ENCODE measurements at places on chromosomes 11 and 22.
A peak's percentile ranks its signal among the peaks of the same experiment; 100 is the strongest.

DNA sequence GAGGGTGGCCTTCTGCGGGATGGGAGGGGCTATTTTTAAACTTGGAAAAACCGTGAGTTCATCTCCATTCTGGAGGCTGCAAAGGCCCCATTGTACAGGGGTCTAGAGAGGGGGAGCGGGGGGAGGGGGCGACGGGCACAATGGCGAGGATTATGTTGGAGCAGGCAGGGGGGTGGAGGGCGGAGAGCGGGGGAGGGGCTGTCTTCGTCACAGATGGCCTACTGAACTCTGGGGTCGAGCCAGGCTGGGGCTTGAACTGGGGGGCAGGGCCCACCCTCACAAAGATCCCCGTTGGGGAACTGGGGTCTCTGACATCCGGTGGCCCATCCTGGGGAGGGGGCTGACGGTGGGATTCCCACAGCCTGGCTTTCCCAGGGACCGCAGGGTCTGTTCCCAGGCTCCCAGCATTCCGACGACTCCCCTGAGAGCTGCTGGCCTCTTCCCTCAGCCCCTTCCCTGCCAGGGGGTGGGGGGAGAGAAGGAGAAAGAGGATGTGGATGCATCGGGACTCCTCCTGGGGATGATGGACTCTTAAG is 3.4 kb upstream of the MCAM start:
- DNase-seq = no peak

GRCh38 chr11:69129647-69130046 is 26.1 kb upstream of the SMIM38 start:
- no peak for DNase-seq

GRCh38 chr11:115042002-115042401 is 363.7 kb downstream of the NXPE2 start:
- no peak for DNase-seq

- no peak for DNase-seq
Observed at GRCh38 chr11:115527534-115528125, 23.4 kb upstream of the CADM1 start.

DNA sequence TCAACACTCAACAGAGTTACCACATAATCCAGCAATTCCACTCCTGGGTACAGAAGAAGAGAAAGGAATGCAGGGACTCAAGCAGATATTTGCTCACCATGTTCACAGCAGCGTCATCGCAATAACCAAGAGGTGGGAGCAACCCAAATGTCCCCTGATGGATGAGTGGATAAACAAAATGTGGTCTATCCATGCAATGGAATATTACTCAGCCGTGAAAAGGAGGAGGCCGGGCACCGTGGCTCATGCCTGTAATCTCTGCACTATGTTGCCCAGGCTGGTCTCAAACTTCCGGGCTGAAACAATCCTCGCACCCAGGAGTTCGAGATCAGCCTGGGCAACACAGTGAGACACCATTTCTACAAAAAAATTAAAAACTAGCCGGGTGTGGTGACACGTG is 131.7 kb downstream of the CTTN start:
- no peak for DNase-seq

DNA sequence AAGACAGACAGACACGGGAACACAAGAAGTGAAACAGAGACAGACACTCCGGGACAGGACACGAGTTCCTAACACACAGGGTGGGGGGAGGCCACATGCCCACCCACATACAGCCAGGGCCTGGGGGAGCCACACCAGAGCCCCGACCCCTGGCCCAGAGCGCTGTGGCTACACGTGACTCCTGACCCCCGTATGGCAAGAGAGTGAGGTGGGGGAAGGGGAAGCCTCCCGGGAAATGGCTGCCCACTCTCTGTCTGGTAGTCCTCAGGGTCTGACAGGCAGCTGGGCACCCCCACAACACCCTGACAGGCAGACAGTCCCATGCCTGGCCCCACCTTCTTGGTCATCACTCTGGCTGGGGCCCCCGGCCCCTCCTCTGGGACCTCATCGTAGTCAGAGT is 38.6 kb upstream of the PDE2A start:
- no peak for DNase-seq

GRCh38 chr11:122153746-122154145 is 37.7 kb upstream of the BLID start:
- no peak for DNase-seq

- peak; percentile 85 for DNase-seq
Observed at GRCh38 chr11:67033661-67034166, 10.8 kb downstream of the SYT12 start.

DNA sequence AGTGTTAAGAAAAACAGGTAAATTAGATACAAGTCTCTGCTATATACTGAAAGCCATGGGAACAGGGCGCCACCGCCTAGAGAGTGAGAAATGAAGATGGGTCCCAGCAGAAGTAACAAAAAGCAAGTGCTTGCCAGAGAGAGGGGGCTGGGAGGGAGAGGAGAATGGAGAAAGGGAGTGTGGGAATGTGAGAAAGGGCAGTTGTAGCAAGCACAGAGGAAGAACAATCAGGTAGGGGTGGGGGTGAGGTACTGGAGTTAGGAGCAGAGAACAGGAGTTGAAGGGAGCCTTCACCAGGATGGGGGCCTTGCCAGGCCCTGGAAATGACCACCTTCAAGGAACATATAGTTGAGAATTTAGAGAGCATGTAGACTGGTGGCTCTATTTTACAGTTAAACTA is 66.8 kb downstream of the TCF20 start:
- DNase-seq = no peak

DNA sequence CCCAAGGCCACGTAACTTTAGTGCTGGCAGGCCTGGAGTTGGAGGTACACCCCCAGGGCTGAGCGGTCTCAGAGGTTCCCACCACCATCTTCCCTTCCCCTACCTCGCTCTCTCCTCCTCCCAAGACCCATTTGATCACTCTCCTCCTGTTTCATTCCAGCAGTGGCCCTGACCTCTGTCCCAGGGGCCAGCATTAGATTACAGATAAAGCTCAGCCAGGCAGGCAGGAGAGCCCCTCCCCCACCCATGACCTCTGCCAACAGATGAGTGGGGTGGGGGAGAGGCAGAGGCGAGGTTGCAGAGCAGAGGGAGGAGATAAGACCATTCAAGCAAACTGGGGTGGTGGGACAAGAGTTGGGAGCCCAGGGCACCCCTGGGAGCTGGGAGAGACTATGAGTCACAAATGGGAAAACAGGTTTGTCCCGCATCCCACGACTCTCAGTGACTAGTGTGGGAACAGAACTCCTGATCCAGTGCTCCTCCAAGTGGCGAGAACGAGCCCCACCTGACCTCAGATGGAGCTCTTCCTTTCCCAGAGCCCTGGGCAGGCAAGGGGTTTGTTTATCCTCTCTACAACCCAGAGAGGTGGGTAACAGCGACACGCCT is 367.9 kb downstream of the MN1 start:
- DNase-seq = no peak

- peak; percentile 80 for DNase-seq
Observed at GRCh38 chr11:59755701-59756557, 753 bp downstream of the STX3 start.

- DNase-seq = no peak
Observed at GRCh38 chr11:61912530-61912898, 4.9 kb downstream of the RAB3IL1 start.

Measured in fibroblast of pulmonary artery (primary cell).